Tibial nerve (tissue), 4 donors: ENCODE measurements at places on chromosomes 16 and 17.

DNA sequence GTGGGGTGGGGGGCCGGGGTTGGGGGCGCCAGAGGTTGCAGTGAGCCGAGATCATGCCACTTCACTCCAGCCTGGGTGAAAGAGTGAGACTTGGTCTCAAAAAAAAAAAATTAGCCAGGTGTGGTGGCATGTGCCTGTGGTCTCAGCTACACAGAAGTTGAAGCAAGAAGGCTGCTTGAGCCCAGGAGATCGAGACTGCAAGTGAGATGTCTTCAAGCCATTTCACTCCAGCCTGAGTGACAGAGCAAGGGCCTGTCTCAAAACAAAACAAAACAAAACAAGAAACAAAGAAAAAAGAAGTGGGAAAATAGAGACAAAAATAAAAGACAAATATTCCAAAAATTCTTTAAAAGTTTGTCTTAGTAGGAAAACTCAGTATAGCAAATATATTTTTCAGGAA, 135.1 kb upstream of the CORO6 start:
- DNase-seq, result no peak

- no peak for DNase-seq
These were observed 69.7 kb downstream of the RPA1 start for GRCh38 chr17:1899403-1900000.

- DNase-seq, result no peak
These were observed 114.7 kb downstream of the HAPSTR1 start for GRCh38 chr16:9206156-9206555.

DNA sequence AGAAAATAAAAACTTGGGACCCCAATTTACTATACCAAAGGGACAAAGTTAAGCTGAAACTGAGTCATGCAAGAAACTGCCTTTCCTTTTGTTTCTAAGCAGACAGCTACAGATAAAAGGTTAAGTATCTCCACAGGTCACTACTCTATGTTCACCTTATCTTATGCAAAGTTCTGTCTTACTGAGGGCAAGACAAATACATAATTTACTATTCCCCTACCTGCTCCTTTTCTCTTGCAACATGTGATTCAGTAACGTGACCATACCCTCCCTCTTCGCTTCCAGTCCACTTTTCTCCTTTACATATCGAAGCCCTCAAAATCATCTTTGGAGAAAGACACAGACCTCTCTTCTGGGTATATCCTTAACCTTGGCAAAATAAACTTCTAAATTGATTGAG, 42.3 kb downstream of the SCPEP1 start:
- no peak for DNase-seq

DNA sequence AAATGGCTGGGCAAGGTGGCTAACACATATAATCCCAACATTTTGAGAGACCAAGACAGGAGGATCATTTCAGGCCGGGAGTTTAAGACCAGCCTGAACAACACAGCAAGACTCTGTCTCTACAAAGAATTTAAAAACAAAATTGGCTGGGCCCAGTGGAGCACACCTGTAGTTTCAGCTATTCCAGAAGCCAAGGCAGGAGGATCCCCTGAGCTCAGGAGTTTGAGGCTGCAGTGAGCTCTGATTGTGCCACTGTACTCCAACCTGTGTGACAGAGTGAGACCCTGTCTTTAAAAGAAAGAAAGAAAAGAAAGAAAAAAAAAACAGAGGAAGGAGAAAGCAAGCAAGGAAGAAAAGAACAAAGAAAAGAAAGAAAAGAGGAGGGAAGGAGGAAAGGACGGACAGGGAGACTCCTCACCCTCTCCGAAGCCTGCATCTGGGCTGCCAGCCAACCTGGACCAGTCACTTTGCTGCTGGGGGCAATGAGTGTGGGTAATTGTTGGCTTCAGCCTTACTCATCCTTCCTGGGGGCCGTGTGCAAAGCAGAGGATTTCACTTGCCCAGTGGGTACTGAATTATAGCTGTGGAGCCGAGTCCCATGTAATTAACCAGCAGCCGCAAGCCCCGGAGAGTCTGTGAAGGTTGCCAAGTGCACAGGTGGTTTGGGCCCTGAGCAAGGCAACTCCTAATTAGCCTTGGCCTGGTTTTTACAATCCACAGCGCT, 6.7 kb upstream of the MT4 start:
- no peak for DNase-seq

- DNase-seq, result no peak
These were observed 37.1 kb downstream of the LCMT1 start for GRCh38 chr16:25148568-25149215.

DNA sequence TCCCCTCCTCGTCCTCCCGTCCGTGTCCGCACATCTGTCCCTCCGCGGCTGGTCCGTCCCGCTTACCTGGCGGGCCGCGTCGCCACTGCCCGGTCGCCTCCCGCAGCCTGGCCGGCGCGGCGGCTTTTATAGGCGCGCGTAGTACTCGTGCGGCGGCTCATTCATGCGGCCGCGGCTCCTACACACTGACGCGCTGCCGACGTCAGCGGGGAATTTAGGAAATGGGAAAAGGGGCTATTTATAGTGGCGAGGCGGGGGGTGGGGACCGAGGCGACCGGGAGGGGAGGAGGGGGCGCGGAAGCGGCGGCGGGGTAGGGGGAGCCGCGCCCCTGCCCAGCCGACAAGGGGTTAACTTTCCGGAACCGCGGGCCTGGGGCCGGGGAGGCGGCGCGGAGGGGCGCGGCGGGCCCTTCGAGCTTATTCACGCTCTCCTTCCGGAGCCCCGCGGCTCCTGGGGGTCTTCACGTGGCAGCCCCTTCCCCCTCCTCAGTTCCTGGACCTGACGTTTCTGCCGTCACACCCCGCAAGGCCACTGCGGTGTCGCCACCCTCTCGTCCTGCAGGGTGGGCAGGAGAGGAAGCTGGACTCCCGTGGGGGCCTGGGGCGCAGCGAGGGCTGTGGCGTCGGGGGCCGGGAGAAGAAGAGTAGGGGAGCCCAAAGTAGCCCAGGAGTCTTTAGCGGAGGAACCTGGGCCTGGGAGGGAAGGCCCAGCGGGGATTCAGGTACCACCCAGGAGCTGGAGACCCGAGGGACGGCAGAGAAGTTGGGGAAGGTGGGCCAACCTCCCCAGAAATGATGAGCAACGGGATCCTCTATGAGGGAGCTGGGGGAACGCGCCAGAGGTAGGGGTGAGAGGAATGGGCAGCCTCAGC, 3.6 kb upstream of the HIC1 start:
- no peak for DNase-seq

- peak; percentile 78 for DNase-seq
These were observed 4.2 kb upstream of the MXRA7 start for GRCh38 chr17:76714822-76715495.
